GM23338 (cell line): ENCODE measurements at places on chromosomes 6 and 20. TPM values are rescaled to one million over a fixed set of nuclear protein-coding genes. Genes with fewer than 3 reads are reported as not detected.
A peak's percentile ranks its signal among the peaks of the same experiment; 100 is the strongest.

The SPINT4 gene
- total RNA-seq, result not detected in 2 replicates

The MLN gene
- not detected in 2 replicates for total RNA-seq

The RIPPLY2 gene
- 3.4 and 5.4 TPM in 2 replicates for total RNA-seq

The PDE7B gene
- total RNA-seq, result 0.07 TPM in 1 of 2 replicates, not detected in the other

The ULBP1 gene
- total RNA-seq, result 1.0 and 1.7 TPM in 2 replicates

The IYD gene
- total RNA-seq, result not detected in 2 replicates

The CLPSL2 gene
- total RNA-seq, result 3.1 TPM in 1 of 2 replicates, not detected in the other

The SLC17A1 gene
- total RNA-seq, result not detected in 2 replicates

GRCh38 chr6:73722318-73723060 lies 26.5 kb downstream of the CD109 start:
- no peak for DNase-seq

DNA sequence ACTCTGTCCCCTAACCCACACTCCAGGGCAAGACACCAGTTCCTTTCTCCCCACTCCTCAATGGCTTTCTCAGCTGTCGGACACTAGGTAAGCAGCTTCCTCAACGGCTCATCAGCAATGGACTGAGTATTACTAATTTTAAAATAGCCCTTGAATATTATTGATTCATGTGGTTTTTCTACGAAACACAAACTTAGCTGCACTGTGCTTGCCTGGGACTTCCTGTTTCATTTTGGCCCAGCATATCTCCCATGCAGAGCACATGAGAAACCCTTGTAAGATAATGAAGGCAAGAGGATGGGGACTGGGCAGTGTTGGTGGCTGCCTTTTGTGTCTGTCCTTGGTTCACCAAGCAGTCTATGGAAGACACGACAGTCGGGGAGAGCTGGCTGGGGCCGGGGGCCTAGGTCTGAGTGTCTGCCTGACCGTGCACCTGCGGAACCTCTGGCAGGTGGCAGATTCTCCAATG lies 48.9 kb downstream of the RNASET2 start:
- no peak for DNase-seq

DNA sequence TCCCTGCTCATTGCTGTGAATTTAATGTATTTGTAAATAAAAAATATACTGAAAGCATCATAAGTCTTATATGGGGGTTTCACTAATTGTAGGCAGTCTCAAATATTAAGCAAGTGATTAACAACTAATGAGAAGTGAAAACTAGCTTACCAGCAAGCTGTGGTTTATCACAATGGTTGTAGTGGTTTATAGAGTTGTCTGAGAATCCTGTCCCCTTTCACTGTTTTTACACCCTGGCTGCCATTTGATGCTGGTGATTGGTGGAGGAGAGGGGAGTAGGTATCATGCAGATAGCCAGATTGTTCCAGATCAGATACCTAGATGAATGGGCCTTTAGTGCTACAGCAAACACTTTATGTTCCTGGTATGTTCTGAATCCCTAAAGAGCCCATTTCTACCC lies 6.0 kb downstream of the MKKS start:
- DNase-seq, result no peak

DNA sequence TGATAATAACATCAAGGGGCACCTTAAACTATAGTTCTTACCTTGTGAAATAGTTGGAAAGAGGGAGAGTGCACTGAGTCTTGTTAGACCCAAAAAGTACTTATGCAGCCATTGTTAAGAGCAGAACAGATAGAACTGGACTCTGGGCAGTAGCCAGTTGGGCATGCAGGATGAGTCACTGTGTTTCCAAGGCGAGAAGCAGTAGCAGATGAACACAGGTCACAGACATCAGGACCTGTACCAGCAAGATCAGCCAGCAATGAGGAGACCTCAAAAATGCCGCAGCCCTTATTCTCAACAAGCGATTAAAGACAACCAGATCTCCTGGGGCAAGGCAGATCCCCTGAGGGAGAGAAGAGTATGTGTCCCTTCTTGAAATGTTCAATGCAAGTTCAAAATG lies 79.0 kb downstream of the SAMD3 start:
- no peak for DNase-seq

DNA sequence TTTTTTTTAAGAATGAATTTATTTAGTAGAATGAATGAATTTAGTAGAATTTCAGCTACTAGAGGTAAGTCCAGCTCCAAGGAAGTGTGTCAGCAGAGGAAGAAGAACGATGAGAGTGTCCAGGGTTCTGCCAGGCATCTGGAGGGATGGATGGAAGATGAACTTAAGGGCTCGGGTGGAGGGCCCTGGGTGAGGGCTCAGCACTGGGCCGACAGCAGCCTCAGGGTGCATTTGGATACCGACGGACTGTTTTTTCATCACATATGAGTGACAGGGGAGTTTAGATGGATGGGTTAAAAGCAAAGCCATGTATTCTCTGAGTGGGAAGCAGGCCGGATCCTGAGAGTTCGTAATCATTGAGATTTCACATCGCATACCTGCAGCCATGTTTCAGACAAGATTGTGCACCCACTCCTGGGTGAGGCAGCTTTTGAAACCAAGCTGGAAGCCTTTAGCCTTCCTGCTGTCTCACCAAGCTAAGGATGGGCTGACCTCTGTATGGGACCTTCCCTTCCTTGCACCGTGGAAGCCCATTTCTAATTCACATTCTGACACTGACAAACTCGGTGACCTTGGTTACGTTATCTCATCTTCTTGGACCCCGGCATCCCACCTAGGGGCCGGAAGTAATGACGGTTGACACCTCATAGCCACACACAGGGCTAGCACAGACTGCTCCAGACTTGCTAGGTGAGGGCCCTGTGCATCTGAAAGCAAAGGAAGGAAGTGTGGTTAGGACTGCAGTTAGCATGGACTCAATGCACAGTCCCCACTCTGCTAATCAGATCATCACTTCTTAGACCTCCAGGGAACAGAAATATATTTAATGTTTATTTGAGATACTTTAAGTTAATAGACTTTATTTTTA lies 228.5 kb downstream of the SLC24A3 start:
- no peak for DNase-seq

DNA sequence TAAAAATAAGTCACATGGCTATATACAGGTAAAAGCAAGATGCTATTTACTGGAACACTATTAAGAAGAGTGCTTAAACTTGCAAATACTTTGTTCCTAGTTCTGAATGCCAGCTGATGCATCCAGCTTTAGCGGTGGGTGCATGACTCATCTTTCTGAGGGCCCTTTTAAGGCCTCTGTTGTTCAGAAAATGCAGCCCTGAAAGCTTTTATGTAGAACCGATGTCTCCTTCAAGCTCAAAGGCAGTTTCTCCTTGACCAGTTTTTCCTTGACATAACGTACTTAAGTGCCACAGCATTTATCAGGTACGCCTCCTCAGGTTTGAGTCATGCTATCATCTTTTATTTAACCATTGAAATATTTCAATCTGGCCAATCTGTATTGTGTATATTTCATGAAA lies 82.8 kb downstream of the MLIP start:
- DNase-seq, result peak; percentile 23

GRCh38 chr6:88910922-88911778 lies 52.3 kb downstream of the RNGTT start:
- no peak for DNase-seq

- DNase-seq, result peak; percentile 21
These were observed 2.7 kb upstream of the SPO11 start for GRCh38 chr20:57326667-57327455.

DNA sequence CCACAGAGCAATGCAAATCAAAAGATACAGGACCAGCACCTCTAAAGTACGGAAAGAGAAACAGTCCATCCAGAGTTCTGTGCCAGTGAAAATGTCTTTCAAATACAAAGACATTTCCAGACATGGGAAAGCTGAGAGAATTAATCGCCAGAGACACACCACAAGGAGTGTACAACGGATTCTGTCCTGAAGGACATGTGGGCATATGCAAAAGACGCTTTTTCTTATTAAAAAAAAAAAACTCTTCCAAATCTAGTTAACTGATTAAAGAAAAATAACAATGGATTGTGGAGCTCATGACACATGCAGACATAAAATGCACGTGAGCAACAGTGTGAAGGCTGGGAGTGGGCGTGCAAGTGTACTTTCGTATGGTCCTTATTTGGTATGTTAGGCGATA lies 22.8 kb downstream of the KIF25 start:
- no peak for DNase-seq

GRCh38 chr20:2349801-2350200 lies 30.9 kb upstream of the TGM6 start:
- DNase-seq, result no peak

DNA sequence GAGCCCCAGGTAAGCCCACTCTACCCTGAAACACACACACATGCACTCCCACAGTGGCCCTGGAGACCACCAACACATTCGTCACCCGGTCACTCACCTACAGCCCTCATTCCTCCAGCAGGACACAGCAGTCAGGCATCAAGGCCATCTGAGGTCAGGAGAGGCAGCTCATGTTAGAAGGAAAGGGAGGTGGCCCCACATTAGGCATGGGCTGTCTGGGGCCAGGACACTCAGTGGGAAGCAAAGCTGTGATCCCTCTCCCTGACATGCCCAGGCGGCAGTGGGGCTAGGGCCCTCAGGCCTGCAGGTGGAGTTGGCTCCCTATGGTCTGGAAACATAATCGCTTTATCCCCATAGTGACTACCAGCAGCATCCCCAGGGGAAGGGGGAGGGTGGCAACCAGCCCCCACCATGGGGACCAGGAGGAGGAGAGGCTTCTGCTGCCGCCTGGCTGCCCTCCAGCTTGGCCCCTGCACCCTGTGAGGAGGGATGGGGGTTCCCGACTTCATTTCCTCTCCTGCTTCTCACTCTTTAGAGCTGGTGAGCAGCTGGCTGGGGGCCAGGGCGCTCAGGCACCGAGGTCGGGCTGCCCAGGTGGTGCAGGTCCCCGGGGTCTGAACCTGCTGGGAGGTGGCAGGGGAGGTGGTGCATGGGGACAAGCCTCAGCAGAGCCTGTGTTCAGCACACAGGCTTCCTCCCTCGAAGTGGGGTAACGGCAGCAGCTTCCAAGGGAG lies 76.6 kb upstream of the CST7 start:
- no peak for DNase-seq

- DNase-seq, result no peak
These were observed 408.9 kb downstream of the CDKAL1 start for GRCh38 chr6:20943040-20943627.
